ENCODE measurements at places on chromosomes 4 and X.

DNA sequence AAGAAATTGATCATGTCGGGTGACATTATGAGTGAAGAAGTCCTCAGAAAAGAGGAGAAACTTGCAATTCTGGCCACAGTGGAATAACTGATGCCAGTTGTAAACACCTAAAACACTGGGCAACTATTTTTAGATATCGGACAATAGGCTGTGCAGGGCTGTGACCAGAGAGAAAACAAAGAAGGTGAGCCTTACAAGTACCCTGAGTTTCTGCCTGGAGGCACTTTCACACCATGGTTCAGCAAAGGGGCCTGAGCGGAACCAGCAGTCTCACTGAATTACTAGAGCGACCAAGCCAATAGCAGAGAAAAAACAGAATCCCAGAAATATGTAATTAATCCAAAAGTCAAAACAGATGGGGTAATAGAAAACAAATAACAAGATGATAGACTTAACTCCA lies 11.2 kb downstream of the IRAK1 start:
- DNase-seq = no peak

DNA sequence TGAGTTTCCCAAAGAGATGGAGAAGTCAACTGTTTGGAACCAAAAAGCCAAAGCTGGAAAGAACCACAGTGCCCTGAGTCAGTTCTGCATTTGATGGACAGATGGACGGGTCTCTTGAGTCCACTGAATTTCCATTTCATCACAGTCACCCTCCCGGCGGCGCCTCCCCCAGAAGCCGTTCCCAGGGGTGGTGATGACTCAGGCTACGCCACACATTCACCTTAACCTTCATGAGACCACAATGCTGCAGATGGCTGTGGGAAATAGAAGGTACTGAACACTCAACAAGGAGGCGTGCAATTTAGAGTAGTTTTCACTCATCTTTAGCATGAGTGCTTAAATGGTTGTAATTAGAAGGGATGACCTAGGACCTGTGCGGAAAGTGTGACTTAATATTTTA lies 61.3 kb downstream of the STOX2 start:
- no peak for DNase-seq

DNA sequence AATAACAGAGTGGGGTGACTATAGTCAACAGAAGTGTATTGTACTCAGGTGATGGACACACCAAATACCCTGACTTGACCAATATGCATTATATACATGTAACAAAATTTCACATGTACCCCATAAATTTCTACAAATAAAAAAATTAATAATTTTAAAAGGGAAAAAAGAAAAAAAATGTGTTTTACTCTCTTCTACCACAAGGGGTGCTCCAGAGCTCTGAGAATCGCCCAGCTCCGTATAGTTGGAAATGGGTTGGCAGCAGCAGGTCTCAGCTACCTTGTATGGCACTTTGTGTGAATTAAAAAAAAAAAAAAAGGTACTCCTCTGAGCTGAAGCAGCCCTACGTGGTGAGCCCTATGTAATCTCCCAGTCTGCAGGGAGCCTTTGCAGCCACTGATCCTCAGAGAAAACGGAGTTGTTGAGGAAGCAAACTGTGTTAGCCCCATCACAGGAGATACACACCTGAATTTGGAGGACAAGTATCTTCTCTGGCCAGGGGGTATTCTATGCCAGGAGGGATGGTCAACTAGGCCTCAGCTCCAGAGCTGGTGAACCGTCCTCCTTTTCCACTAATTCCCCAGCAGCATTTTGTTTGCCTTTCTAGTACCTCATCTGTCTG lies 17.2 kb upstream of the POLA1 start:
- DNase-seq = no peak

- DNase-seq = no peak
Measured at GRCh38 chr4:122854447-122855352, 28.1 kb downstream of the FGF2 start.

- no peak for DNase-seq
Measured at GRCh38 chr4:100848841-100849240, 331.0 kb upstream of the EMCN start.

- DNase-seq = no peak
Measured at GRCh38 chr4:124883632-124884031, 171.1 kb upstream of the ANKRD50 start.

DNA sequence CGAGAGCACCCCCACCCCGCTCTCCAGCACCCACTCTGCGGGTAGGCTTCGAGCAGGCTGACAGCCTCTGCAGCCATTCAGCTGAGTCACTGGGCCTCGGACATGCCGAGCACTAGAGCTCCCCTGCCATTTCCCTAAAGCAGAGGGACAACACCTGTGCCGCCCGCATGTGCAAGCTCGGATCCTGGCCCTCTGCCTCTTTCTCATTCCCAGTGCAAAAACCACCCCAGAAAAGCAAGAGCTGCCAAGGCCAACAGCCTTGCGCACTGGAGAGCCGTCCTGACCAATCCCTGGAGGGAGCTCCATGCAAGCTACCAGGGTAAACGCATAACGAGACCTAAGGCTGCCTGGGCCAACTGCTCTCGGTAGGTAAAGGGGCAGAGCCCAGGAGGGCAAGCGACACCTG lies 5.3 kb downstream of the HCFC1 start:
- no peak for DNase-seq

DNA sequence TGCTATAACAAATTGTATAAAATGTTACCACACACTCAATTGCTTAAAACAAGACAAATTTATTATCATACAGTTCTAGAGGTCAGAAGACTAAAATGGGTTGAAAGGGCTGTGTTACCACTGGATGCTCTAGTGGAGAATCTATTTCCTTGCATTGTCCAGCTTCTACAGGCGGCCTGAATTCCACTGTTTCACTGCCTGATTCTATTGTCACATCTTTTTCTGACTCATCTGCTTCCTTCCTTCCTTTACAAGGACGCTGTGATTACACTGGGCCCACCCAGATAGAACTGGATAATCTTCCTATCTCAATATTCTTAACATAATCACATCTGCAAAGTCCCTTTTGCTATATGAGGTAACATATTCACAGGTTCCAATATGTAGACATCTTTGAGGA lies 19.4 kb upstream of the ARMCX1 start:
- no peak for DNase-seq

- no peak for DNase-seq
Measured at GRCh38 chrX:44904542-44905115, 31.6 kb downstream of the KDM6A start.

GRCh38 chrX:53291596-53291995 lies 10.2 kb upstream of the IQSEC2 start:
- DNase-seq = no peak

GRCh38 chrX:73457306-73457705 lies 10.5 kb downstream of the CDX4 start:
- no peak for DNase-seq

DNA sequence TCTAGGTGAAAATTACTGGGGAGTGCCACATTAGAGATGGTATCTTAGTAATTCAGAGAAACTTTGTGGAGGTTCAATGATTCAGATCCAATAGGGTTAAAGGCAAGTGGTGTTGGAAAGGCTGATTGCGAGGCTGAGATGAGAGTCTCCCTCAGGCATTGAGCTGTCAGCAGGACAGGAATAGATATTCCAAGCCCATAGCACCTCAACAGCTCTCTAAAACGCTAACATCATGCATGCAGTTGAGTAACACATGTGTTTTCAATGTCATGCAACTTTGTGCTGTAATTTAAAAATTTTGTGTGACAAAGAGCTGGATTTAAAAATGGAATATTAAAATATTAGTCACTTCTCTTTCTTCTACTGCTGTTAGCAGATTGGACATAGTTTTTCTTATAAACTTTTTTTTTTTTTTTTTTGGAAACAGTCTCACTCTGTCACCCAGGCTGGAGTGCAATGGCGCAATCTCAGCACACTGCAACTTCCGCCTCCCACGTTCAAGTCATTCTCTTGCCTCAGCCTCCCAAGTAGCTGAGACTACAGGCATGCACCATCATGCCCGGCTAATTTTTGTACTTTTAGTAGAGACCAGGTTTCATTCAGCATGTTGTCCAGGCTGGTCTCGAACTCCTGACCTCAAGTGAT lies 173.5 kb upstream of the C1QTNF7 start:
- DNase-seq = no peak

DNA sequence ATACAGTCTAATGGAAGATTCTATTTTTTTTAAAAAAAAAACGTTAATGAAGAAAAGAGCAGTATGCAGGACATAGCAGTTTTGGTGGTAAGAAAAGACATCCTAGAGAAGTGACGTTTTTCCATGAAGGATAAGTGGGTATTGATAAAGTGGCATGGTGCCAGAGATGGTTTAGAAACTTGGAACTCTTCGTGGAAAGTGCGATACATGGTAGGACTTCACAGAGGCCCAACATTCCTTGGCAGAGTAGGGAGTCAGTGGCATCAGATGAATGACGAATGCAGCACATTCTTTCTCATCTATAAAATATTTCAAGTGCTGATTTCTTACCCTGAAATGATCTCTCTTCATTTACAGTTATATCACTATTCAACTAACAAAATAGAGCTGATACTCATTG lies 298.7 kb downstream of the CCSER1 start:
- no peak for DNase-seq

- DNase-seq = no peak
Measured at GRCh38 chr4:37219242-37219641, 25.3 kb upstream of the NWD2 start.

GRCh38 chrX:46461660-46462191 lies 83.5 kb downstream of the ZNF674 start:
- no peak for DNase-seq

DNA sequence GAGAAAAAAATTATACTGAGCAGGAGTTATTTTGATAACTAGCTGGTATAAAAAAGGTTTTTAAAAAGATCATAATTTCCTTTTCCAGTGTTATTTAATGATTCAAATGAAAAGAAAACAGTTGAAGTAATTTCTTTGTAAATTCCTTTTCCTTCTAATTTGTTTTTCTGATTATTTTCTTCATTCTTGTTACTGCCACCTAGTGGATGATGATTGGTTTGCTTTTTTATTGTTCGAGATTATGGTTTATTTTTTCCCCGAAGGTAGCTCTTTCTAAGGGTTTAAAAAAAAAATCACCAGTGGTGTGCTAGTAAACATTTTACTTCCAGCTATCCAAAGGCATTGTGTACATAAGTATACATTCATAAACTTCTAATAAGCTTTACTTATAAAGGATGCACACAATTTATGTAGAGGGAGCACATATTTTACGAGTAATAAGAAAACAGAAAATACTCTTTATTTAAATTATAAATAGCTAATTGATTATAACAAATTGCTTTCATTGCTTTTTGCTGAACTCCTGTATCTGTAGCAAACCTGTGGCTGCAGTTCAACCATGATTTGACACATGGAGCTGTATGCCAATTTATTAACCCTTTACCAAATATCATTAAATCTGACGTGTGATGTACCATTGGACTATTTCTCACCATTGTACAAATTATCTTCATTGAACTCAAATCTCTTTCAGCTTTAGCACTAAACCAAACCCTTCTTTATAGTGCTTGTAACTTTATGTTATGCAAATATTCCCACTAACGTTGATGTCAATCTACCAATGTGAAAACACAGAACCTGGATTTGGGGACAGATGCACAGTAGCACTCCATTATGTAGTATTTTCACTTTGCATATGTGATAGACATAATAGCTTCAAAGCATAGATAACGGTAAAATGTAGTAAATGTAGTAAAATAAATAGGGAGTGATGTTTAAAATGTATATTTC lies 97.8 kb upstream of the ANK2 start:
- DNase-seq = no peak

DNA sequence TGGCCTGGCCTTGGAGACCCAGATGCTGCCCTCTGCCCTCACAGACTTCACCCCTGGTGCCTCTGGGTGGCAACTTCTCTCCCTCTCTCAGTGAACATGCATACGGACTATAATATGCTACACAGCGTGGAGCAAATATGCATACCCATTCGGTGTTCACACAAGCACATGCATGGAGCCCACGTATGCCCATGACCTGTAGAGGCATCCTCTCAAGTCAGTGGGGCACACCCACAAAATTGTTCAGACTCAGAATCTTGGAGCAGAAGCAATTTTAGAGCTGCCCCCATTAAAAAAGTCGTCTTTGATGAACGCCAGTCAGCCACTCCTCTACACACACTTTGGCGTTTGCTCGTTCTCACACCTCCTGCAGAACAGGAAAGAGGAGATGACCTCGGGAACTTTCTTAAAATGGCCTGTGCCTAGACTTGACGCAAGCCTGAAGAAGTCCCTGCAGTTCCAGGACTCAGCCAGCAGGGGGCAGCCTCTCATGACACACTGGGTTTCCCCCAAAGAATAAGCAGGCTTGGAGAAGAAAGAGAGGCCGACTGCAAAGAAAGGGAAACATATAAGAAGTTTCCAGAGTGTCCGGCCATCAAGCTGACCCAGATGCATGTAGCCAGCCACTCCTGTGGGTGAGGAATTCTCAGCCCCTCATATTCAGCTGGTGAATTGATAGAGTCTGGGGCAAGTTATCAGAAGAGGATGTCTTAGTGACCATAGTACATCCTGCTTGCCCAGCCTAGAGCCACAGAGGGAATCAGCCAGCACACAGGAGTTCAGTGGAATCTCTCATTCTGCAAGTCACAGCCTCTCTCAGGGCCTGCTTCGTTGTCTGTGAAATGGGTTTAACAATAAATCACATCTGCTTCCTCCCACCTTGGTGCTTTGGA lies 17.3 kb downstream of the APLN start:
- no peak for DNase-seq

- no peak for DNase-seq
Measured at GRCh38 chrX:31272472-31272775, 200.6 kb upstream of the FTHL17 start.

DNA sequence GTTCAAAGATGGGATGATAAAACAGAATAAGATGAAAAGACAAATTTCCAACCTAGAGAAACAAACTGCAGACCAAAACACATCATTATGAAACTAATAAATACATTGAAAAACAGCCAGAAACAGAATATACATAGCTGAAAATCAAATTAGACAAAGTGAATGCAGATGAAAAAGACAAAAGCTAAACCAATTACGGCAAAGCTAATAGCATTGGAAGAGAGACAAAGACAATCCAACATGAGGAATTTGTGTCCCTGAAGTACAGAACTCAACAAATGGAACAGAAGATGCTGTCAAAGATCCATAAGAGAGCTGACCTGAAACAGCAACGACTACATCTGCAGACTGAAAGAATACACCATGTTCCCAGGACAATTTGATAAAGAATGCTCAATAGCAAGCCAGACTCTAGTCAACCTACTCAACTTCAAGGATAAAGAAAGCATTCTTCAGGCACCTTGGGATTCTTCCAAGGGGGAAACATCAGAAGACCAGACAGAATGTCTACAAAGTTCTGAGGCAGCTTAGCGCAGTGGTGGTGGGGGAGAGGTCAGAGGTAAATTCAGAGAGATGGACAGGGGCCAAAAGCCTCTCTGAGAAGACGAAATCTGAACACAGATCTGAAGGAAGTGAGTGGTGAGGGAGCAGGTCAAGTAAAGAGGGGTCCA lies 27.4 kb upstream of the IRAK1 start:
- no peak for DNase-seq
